ENCODE measurements at places on chromosomes 6 and 20. TPM values are rescaled to one million over a fixed set of nuclear protein-coding genes. Genes with fewer than 3 reads are reported as not detected.

GRCh38 chr6:73308712-73309534 lies 45.2 kb downstream of the DPPA5 start:
- DNase-seq = peak; percentile 52

- DNase-seq = no peak
These were observed 106.9 kb downstream of the ZFP64 start for GRCh38 chr20:52084727-52085126.

DNA sequence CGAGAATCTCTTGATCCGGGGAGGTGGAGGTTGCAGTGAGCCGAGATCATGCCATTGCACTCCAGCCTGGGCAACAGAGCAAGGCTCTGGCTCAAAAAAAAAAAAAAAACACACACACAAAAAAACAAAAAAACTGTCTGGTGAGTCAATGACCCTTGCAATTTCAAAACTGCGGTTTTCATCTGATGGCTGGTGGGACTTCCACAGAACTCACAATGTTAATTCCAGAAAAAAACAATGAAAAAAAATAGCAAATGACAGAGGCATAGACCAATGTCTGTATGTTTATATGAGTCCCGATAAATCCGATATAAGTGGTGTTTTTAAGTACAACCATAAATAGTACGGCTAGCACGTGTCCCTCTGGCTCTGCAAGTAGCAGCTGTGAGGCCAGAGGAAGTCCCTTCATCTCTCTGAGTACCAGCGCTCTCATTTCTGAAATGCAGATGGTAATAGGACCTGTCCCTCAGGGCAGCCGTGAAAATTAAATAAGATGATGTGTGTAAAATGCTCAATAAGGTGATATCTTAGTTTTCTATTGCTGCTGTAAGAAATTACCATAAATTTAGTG lies 21.9 kb upstream of the PTPN1 start:
- DNase-seq = no peak

- DNase-seq = no peak
These were observed 4.9 kb downstream of the SPINT4 start for GRCh38 chr20:45727044-45727443.

The PI3 gene
- total RNA-seq = not detected

The CLVS2 gene
- total RNA-seq = not detected

The SCUBE3 gene
- total RNA-seq = not detected

The GTSF1L gene
- not detected for total RNA-seq

The CASS4 gene
- 0.15 TPM for total RNA-seq
